ENCODE measurements at places on chromosomes 4 and X.

DNA sequence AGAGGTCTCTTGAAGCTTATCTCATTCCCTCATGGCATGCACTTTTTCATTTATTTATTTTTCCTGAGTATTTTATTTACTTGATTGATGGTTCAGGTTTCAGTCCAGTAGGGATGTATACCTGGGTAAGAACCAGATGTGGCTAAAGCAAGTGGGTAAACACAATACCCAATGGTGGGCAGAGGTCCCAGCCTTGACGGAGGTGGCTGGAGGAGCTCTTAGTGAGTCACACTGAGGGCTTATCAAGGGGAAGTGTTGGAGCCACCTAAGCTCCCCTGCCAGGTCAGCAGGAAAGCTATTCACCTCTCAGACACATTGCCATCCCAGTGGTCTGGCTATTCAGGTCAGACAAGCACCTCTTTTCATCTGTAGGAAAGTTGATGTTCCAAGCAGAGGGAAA, 236.2 kb upstream of the MAGEB16 start:
- DNase-seq: no peak

DNA sequence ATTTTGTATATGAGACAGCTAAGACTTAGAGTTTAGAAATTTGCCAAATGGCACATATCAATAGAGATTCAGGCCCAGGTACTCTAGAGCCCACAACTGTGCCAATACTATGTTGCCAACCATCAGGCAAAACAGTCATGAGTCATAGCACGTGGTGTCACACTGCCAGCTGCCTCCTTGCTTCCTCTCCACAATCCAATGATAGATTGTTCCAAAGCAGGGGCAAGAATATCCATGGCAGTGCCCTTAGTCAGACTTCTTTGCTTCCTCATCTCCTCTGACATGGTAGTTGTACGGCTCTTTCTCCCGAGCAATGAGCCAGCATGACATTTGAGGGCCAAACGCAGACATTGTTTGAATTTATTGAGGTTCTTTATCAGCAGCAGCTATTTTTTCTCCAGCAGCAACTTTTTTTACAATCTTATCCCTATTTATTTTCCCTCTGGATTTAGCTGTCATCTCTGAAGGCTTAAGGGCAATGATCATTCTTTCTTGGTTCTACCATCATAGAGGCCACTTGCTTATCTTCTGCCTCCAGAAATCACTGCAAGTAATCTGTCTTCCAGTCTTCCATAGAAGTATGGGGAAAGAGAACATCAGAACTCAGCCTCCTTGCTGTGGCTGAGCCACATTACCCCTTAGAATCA, 169.7 kb downstream of the COL4A6 start:
- DNase-seq: no peak

DNA sequence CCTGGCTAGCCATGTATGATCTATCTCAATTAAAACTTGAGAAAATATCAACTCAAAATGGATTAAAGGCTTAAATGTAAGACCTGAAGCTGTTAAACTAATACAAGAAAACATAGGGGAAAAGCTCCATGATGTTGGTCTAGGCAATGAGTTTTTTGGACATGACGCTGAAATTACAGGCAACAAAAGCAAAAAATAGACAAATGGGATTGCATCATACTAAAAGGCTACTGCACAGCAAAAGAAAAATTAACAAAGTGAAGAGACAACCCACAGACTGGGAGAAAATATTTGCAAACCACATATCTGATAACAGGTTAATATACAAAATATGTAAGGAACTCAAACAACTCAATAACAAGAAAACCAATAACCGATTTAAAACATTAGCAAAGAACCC, 8.4 kb downstream of the GC start:
- DNase-seq: no peak

DNA sequence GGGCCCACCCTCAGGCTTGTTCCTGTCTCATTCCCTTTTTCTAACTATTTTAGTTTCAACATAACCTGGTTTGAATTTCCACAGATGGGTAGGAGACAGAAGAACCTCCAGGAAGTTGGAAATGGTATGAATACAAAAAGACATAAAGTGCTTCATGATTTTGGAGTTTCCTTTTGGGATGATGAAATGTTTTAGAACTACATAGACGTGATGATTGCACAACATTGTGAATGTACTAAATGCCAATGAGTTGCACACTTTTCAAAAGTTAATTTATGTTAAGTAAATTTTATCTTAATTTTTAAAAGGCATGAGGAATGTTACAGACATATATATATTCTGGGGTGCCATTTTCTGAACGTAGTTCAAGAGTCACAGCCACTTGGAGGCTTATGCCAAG, 41.1 kb upstream of the IBSP start:
- no peak for DNase-seq

DNA sequence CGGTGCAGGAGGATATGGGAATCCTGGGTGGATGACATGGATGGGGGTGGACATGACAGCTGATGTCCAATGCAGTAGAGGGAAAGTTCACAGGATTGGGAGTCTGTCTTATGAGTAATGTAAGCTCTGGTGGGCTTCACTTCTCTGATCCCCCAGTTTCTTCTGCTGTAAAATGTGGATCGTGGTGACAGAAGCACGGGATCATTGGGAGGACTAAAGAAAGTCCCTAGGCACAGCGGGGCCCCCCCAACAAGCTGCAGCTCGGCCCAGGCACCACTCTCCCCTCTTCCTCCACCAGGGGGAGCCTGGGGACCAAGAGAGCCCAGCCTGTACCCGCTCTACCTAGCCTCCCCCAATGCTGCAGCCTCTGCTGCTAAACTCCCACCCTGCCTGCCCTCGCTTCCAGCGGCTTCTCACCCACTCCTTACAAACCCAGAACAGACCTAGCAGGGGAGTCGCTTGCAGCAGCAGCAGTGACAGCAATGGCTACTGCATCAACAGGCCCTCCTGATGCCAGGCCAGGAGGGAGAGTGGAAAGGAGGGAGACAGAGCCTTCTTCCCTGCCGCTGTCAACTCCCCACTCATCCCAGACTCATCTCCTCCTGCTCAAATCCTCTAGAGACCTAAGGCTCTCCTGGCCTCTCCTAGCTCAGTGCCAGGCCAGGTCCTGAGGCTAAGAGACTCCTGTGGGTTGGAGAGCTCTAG, 36.1 kb upstream of the IQSEC2 start:
- peak; percentile 48 for DNase-seq

DNA sequence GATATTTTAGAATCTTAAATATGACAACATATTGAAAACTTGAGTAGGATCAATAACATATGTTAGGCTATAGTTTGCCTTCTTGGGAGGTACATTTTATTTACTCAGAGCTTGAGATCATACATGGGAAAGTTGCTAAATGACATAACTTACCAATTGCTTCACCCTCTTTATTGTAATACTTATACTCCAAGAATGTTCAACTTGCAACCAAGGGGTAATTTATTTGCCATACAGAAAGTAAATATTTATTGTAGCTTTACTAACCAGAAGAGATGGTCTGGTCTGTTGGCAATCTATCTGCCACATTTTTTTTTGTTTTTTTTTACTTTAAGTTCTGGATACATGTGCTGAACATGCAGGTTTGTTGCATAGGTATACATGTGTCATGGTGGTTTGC, 426.6 kb downstream of the ARHGAP24 start:
- no peak for DNase-seq

DNA sequence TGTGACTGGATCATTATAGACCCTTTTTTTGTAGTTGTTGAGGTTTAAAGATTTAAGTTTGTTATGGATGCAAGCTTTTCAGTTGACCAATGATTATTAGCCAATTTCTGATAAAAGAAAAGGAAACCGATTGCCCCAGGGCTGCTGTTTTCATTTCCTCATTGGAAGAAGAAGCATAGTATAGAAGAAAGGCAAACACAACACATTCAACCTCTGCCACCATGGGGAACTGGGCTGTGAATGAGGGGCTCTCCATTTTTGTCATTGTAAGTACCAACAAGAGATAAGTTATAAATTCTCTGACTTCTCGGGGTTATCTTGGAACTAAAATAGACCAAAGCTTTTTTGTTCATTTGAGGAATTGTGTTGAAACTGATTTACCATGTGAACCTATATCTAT, at the start of gene CYBB:
TSS of gene CYBB (plus strand) at position 203 of the 400 bp plus-strand sequence. CDS start at position 222, 19 bp downstream.
- DNase-seq: no peak

GRCh38 chr4:167645358-167645757, 411.1 kb upstream of the SPOCK3 start:
- no peak for DNase-seq

DNA sequence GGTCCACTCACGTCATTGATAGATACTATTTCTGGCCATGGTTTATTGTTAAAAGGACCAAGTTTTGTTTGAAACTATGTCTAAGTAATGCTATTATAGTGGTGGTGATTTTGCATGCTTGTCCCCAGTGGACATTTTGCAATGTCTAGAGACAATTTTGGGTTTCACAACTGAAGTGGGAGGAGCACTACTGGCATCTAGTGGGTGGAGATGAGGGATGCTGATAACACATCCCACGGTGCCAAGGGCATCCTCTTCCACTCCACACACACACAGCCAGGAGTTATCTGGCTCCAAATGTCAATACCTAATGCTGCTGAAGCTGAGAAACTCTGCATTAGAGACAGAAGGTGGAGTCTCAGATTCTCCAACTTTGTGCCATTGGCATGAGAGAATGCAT, 131.2 kb downstream of the FRMPD4 start:
- DNase-seq: no peak

- no peak for DNase-seq
Measured at GRCh38 chr4:79723507-79723906, 315.5 kb upstream of the GK2 start.

DNA sequence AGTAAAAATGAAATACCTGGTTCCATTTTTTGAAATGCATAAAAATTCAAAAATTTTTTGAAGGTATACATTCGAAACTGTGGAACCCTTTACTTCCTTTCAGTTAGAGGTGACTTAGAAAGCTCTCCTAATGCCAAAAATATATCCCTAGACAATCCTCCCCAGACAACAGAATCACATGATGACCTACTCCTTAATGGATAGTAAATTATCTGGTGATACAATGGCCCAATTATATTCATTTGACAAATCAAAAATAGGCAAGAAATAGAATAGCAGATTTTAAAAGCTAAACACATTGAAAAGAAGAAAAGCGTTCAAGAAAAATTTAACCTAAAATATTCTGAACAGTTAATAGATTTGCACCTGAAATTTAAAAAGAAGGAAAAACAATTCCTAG, 3.5 kb upstream of the UGT2A2 start:
- no peak for DNase-seq

DNA sequence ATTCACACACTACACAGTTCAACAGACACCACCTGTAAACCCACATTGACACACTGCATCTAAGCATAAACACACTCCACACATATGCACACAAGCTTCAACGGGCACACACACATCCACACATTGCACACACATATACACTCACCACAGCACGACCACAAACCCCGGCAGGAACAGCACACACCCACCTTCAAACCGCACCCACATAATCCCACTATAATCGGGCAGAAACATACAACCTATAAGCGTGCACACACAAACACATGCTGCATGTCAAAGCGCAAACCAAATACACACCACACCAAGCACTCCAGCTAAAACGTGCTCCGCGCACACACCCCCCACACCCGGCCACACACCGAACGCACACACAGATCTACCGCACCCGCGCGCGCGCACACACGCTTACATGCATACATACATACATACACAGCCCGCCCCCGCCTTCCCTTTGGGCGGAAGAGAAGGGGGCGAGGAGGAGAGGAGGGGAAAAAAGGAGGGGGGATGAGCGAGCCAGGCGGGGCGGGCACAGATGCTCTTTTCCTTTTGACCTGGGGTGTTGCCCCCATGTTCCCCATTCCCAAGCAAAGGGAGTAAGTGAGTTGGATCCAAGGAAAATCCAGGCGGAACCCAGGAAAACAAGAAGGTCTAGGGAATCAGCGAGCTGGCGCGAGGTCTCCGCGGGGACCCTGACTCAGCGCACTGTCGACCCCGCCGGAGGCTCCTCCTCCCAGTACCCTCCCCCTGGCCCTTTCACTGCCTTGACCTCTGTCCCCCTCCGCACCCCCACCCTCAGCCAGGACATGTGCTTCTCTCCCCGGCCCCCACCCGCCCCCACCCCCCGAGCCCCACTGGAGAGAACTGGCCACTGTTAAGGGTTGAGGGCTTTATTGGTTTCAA, 9.9 kb downstream of the ARHGAP36 start:
- DNase-seq: no peak

DNA sequence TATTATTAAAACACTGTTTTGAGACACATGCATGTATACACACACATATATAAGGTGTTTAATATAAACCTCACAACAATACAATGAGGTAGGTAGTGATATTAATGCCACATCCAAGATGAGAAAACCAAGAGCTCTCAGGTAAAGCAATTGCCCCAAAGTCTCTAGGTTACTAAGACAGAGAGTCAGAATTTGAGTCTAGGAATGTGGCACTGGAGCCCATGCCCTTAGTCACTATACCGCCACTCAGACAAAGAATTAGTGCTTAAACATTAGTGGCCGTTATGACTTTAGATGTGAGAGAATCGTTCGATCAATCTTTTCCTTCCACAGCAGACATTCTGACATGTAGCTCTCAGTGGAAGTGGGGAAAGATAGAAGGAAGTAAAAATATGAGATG, 108.2 kb upstream of the ACSL4 start:
- no peak for DNase-seq

- no peak for DNase-seq
Measured at GRCh38 chrX:11458170-11458569, 165.0 kb downstream of the AMELX start.
